Activated CD4-positive, alpha-beta memory T cell treated with anti-CD3 and anti-CD28 coated beads for 36 hours (primary cell): ENCODE measurements at places on chromosomes 5 and 9. TPM values are rescaled to one million over a fixed set of nuclear protein-coding genes. Genes with fewer than 3 reads are reported as not detected.

The PDZD2 gene
- not detected for total RNA-seq

- H3K27ac ChIP-seq, result no peak overlapping the region
- H3K4me1 ChIP-seq, result no peaks in the 10 kb centered on the region
- H3K36me3 ChIP-seq, result no peaks in the 10 kb centered on the region
- no peak overlapping the region for H3K4me3 ChIP-seq
Observed at GRCh38 chr5:103424453-103425205, 138.0 kb downstream of the NUDT12 start.

GRCh38 chr5:142823126-142823525 lies 52.9 kb downstream of the ARHGAP26 start:
- no peaks in the 10 kb centered on the region for H3K27me3 ChIP-seq
- H3K4me3 ChIP-seq, result no peak overlapping the region
- H3K4me1 ChIP-seq, result peaks cover 74% of the 10 kb centered on the region
- no peak for DNase-seq
- no peaks in the 10 kb centered on the region for H3K36me3 ChIP-seq

The ARID3C gene
- 0.17 TPM for total RNA-seq

The SHOC1 gene
- not detected for total RNA-seq

DNA sequence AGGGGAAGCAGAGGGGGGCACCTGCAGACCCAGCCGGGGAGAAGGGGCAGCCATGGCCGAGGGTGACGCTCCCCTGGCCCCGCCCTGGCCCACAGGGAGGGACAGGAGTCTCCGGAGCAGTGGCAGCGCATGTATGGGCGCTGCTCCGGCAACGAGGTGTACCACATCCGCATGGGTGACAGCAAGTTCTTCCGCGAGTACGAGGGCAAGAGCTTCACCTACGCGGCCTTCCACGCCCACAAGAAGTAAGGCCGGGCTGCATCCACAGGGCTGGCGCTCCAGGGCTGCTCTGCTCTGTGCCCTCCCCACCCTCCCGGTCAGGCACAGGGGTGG lies 68.2 kb downstream of the KCNT1 start:
- H3K27me3 ChIP-seq, result no peaks in the 10 kb centered on the region
- H3K36me3 ChIP-seq, result no peaks in the 10 kb centered on the region
- no peaks in the 10 kb centered on the region for H3K4me1 ChIP-seq
- H3K4me3 ChIP-seq, result no peak overlapping the region
- no peak overlapping the region for H3K27ac ChIP-seq
- DNase-seq, result no peak

- no peak for DNase-seq
- H3K4me1 ChIP-seq, result no peaks in the 10 kb centered on the region
Observed at GRCh38 chr5:164002628-164003027, 497.2 kb downstream of the MAT2B start.
